Thyroid gland (tissue), 4 donors: ENCODE measurements at places on chromosomes 2 and 18. TPM values are rescaled to one million over a fixed set of nuclear protein-coding genes. Genes with fewer than 3 reads are reported as not detected.
A peak's percentile ranks its signal among the peaks of the same experiment; 100 is the strongest.

DNA sequence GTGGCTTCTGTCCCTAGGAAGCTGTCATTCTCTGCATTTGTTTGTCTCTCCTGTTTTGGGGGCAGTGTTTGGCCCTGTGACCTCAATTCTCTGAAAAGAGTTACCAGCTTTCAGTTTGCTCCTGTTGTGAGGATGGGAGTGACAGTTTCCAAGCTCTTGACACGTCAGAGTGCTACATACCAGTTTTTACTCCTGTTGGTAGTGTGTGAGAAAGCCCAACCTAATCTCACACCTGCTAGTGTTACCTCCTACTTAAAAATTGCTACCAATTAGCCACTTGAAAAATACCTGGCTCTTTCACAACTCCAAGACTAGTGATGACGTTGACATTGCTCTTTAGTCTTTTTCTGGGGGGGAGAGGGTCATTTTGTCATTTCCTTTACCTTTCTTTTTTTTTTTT, 14.1 kb downstream of the SKA1 start:
- no peak for DNase-seq
- no peaks in the 10 kb centered on the region for H3K4me1 ChIP-seq
- H3K27ac ChIP-seq, result no peak overlapping the region
- H3K4me3 ChIP-seq, result no peak overlapping the region

DNA sequence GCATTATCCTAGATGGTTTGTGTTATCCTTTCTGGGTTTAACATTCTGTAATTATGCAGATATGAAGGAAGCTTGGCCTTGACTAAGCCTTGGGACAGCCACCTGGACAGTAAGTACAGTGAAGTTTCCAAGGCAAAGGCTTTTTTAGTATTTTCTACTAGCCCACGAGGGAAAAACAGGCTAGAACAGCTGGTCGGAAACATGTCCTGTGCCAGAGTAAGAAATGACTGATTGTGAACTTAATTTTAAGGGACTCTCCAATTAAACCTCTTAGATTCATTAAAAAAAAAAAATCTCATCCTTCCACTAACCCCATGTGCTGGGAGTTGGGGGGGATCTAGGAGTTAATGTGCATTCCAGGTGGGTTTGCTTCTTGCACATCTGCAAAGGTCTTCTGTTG, 720.8 kb downstream of the SLC4A3 start:
- H3K4me1 ChIP-seq, result no peaks in the 10 kb centered on the region
- no peaks in the 10 kb centered on the region for H3K36me3 ChIP-seq
- no peaks in the 10 kb centered on the region for H3K27me3 ChIP-seq

DNA sequence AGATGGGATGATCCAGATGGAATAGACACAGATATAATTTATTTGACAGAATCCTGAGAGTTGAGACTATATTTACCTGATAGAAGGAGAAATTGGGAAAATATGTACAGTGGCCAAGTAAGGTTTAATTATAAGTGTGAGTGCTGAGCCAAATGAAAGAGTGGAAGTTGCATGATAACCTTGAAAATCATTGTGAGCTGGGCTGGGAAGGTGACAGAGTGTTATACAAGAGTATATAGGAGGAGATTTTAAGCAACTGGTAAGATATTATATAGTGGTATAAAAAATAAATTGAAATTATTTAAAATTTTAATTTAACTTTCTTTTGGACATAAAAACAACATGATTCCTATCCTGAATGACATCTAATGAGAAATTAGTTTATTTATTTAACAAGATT, 340.8 kb downstream of the NUP35 start:
- DNase-seq, result no peak
- no peaks in the 10 kb centered on the region for H3K27me3 ChIP-seq
- H3K4me3 ChIP-seq, result no peak overlapping the region
- no peaks in the 10 kb centered on the region for H3K36me3 ChIP-seq
- H3K4me1 ChIP-seq, result no peaks in the 10 kb centered on the region

DNA sequence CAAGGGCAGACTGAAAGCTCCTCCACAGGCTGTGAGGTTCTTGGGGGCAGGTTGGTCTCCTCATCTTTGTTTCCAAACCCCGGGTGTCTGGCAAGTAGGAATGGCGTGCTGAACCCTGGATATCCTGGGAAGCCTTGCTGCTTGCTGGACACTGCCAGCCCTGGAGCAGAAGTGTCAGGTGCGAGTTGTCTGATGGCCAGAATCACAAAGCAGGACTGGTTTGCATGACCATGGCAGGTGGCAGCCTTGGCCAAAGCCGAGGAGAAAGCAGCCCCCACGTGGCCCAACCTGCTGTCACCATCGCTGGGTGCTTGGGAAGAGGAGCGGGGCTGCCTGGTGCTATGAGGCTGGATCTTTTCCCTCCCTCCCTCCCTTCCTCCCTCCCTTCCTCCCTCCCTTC, 309.5 kb upstream of the HS6ST1 start:
- no peak overlapping the region for H3K27ac ChIP-seq
- H3K4me3 ChIP-seq, result no peak overlapping the region
- DNase-seq, result no peak
- no peaks in the 10 kb centered on the region for H3K36me3 ChIP-seq

DNA sequence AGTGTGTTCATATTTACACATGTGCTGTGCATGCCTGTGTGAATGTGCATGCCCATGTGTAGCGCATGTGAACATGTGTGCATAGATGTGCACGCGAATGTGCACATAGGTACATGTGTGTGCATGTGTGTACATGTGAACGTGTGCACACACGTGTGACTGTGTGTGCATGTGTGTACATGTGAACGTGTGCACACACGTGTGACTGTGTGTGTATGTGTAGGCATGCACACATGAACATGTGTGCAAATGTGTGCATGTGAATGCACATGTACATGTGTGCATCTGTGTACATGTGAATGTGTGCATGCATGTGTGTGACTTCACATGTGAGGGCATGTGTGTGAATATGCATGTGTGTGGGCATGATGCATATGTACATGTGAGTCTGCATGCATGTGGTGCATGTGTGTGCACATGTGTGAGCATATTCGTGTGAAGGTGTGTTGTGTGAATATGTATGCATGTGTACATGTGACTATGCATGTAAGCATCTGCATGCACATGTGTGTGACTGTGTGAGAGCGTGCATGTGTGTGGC, 122.4 kb downstream of the PTGR3 start:
- no peak overlapping the region for H3K4me3 ChIP-seq
- DNase-seq, result no peak
- H3K27ac ChIP-seq, result no peak overlapping the region
- H3K4me1 ChIP-seq, result no peaks in the 10 kb centered on the region
- no peaks in the 10 kb centered on the region for H3K36me3 ChIP-seq

DNA sequence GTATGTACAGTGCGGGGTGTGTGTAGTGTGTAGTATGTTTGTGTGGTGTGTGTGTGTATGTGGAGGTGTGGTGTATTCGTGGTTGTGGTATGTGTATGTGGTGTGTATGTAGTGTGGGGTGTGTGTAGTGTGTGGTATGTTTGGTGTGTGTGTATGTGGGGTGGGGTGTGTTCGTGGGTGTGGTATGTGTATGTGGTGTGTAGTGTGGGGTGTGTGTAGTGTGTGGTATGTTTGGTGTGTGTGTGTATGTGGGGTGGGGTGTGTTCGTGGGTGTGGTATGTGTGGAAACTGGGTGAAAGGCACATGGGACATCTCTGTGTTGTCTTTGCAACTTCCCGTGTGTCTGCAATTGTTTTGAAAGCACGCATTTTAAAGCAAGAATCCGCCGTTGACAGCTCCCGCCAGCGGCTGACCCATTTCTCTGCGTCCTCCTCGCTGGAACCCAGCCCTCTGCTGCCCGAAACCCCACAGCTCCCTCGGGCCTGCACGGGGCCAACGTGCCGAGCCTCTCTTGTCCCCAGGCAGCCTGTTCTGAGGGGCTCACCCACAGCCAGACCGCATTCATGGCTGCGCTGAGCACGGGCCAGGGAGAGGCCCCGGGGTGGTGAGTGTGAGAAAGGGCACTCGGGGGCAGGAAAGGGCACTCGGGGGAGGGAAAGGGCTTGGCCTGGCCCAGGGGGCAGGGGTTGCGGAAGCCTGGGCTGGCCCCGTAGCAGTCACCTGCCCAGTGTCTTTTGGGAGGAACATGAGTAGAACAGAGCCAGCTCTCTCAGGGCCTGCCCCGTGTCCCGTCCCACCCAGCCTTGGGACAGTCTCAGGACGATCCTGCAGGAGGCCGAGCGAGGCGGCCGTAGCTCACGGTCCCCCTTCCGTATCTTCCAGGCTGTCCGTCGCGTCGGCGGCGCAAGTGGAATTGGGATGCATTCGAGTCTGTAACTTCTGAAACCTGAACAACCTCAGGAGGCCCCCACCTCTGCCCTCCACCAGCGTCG, 61.4 kb downstream of the TWIST2 start:
- H3K27me3 ChIP-seq, result no peaks in the 10 kb centered on the region
- no peak overlapping the region for H3K4me3 ChIP-seq
- no peaks in the 10 kb centered on the region for H3K36me3 ChIP-seq
- H3K4me1 ChIP-seq, result peaks cover 6% of the 10 kb centered on the region
- no peak for DNase-seq

- no peaks in the 10 kb centered on the region for H3K27me3 ChIP-seq
- no peak for DNase-seq
- H3K27ac ChIP-seq, result no peak overlapping the region
- no peaks in the 10 kb centered on the region for H3K4me1 ChIP-seq
- no peaks in the 10 kb centered on the region for H3K36me3 ChIP-seq
Observed at GRCh38 chr2:218343591-218343990, 13.1 kb upstream of the CATIP start.

GRCh38 chr2:45825001-45825651, 173.7 kb downstream of the PRKCE start:
- H3K4me3 ChIP-seq, result no peak overlapping the region
- H3K36me3 ChIP-seq, result no peaks in the 10 kb centered on the region
- no peak for DNase-seq

GRCh38 chr2:168397629-168398028, 58.4 kb upstream of the CERS6 start:
- no peak overlapping the region for H3K4me3 ChIP-seq
- no peak for DNase-seq
- H3K27me3 ChIP-seq, result no peaks in the 10 kb centered on the region
- no peaks in the 10 kb centered on the region for H3K4me1 ChIP-seq
- H3K27ac ChIP-seq, result no peak overlapping the region
- no peaks in the 10 kb centered on the region for H3K36me3 ChIP-seq

DNA sequence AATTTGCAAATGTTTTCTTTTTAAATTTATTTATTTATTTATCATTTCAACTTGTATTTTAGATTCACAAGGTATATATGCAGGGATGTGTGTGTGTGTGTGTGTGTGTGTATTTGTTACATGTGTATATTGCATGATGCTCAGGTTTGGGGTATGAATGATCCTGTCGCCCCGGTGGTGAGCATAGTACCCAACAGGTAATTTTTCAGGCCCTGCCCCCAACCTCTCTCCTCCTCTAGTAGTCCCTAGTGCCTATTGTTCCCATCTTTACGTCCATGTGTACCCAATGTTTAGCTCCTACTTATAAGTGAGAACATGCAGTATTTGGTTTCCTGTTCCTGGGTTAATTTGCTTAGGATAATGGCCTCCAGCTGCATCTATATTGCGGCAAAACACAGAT, 33.0 kb upstream of the KIF5C start:
- H3K4me3 ChIP-seq, result no peak overlapping the region
- no peak overlapping the region for H3K27ac ChIP-seq
- no peaks in the 10 kb centered on the region for H3K27me3 ChIP-seq
- H3K4me1 ChIP-seq, result no peaks in the 10 kb centered on the region
- no peaks in the 10 kb centered on the region for H3K36me3 ChIP-seq

DNA sequence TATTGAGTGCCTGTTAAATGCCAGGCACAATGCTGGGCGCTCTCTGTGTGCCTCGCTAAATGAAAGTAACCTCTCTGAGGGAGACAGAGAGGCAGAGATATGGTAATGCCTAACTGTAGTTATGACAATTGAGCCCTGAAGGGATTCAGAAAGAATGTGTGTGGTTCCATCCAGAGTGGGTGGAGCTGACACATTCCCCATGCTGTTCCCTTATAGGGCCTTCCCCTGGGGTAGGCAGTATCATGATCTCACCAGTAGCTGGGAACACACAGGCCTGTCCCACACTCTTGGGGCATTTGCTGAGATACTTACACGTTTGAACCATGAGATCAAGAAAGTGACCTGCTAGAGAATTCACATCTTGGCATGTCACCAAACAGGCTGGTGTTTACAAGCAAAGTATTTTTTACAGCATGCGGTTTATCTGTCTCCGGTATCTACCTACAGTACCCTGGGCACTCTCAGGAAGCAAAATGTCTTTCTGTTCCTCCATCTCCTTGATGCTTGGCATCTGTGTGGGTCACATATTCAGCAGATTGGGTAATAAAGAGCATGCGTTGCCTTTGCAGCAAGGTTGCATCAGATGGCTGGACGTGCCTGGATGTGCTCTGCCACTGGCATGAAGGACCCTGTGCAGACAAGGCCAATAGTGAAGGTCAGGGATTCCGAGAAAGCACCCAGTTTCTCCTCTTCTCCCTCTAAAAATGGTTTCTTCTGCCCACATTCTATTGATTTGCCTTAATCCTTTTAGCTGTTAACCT, 9.4 kb downstream of the CTIF start:
- H3K36me3 ChIP-seq, result no peaks in the 10 kb centered on the region
- no peaks in the 10 kb centered on the region for H3K27me3 ChIP-seq
- DNase-seq, result no peak

- H3K4me3 ChIP-seq, result no peak overlapping the region
- H3K4me1 ChIP-seq, result no peaks in the 10 kb centered on the region
- no peaks in the 10 kb centered on the region for H3K36me3 ChIP-seq
- H3K27me3 ChIP-seq, result no peaks in the 10 kb centered on the region
- H3K27ac ChIP-seq, result no peak overlapping the region
Observed at GRCh38 chr2:173550143-173550542, 195.5 kb downstream of the CDCA7 start.

DNA sequence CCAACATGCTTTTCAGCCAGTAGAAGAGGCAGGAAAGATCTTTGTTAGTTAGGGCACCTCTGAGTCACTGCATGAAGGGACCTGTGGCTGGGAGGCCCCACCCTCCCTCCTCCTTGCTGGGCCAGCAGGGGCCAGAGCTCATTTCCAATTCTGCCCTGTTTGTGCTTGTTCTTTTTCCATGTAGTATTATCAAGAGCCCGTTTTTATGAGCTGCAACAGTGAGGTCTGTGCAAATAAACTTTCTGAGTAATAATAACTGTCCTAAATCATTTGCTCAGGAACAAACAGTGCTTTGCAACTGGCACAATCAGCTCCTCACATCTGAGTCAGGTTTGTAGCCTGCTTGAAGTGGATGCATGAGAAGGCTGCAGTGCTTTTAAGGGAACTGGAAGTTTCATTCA, 128.0 kb downstream of the ARL4C start:
- no peak overlapping the region for H3K4me3 ChIP-seq
- no peaks in the 10 kb centered on the region for H3K27me3 ChIP-seq
- H3K27ac ChIP-seq, result no peak overlapping the region
- H3K36me3 ChIP-seq, result no peaks in the 10 kb centered on the region
- peak; percentile 18 for DNase-seq
- H3K4me1 ChIP-seq, result peaks cover 22% of the 10 kb centered on the region

DNA sequence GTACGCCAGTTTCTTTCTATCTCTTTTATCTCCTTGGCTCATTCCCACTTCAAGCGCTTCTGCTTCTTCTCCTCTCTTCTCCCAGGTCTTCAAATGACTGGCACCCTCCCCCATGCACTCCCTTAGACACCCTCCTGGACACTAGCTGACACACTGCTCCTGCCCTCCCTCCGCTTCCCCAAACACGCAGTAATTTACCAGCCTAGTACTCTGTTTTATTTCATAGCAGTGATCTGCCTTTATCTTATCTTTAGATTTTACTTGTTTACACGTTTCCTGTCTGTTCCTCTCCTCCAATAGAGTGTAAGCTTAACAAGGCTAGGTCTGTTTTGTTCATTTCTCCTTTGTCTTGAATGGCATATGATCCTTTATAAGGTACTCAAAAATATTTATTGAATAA, 93.9 kb downstream of the SCN3A start:
- H3K27ac ChIP-seq, result no peak overlapping the region
- no peak overlapping the region for H3K4me3 ChIP-seq
- DNase-seq, result no peak
- H3K36me3 ChIP-seq, result no peaks in the 10 kb centered on the region
- H3K4me1 ChIP-seq, result no peaks in the 10 kb centered on the region

Gene KCNF1
- not detected for total RNA-seq

Gene ABCG8
- total RNA-seq, result not detected

Gene GIGYF2
- 99.9 TPM for total RNA-seq

Gene IL1R2
- total RNA-seq, result 3.8 TPM

Gene SERPINB4
- total RNA-seq, result not detected

Gene GNAL
- total RNA-seq, result 27.3 TPM
